ENCODE measurements at places on chromosomes 13 and 19. TPM values are rescaled to one million over a fixed set of nuclear protein-coding genes. Genes with fewer than 3 reads are reported as not detected.

LGALS7 gene
- 0.29 TPM for polyA plus RNA-seq

ZNF728 gene
- 0.23 TPM for polyA plus RNA-seq

COL4A1 gene
- 619 TPM for polyA plus RNA-seq

NTF4 gene
- polyA plus RNA-seq = 3.5 TPM
